ENCODE measurements at places on chromosomes 5 and 9.

GRCh38 chr5:61449804-61450492 lies 117.9 kb downstream of the ZSWIM6 start:
- no peak for DNase-seq
- H3K4me3 ChIP-seq = no peak overlapping the region
- no peak overlapping the region for H3K27ac ChIP-seq
- H3K4me1 ChIP-seq = peaks cover 2% of the 10 kb centered on the region

GRCh38 chr9:109520475-109521132 lies 22.5 kb upstream of the PTPN3 start:
- no peaks in the 10 kb centered on the region for H3K4me1 ChIP-seq
- peak; percentile 69 for DNase-seq
- no peak overlapping the region for H3K4me3 ChIP-seq
- H3K27ac ChIP-seq = no peak overlapping the region
- H3K36me3 ChIP-seq = no peaks in the 10 kb centered on the region

DNA sequence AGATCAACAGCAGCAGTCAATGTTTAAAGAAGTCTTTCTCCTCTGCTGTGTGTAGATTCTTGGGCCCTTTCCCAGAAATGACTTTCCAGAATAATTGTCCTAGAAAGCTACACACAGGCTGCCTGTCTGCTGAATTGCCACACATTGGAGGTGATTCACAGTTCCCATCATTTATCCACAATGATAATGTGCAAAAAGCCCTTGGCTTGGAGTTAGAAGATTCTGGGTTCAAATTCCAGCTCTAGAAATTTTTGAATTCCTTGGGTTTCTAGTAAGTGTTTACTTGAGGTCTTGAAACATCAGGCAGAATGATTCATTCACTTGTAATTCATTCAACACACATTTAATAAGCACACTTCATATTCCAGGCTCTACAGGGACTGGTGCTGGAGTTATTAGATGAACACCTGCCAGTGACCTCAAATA lies 28.6 kb upstream of the EPB41L4B start:
- H3K4me1 ChIP-seq = no peaks in the 10 kb centered on the region
- no peak overlapping the region for H3K27ac ChIP-seq
- H3K27me3 ChIP-seq = peaks cover 3% of the 10 kb centered on the region
- no peak overlapping the region for H3K4me3 ChIP-seq
- no peaks in the 10 kb centered on the region for H3K36me3 ChIP-seq
- DNase-seq = no peak

DNA sequence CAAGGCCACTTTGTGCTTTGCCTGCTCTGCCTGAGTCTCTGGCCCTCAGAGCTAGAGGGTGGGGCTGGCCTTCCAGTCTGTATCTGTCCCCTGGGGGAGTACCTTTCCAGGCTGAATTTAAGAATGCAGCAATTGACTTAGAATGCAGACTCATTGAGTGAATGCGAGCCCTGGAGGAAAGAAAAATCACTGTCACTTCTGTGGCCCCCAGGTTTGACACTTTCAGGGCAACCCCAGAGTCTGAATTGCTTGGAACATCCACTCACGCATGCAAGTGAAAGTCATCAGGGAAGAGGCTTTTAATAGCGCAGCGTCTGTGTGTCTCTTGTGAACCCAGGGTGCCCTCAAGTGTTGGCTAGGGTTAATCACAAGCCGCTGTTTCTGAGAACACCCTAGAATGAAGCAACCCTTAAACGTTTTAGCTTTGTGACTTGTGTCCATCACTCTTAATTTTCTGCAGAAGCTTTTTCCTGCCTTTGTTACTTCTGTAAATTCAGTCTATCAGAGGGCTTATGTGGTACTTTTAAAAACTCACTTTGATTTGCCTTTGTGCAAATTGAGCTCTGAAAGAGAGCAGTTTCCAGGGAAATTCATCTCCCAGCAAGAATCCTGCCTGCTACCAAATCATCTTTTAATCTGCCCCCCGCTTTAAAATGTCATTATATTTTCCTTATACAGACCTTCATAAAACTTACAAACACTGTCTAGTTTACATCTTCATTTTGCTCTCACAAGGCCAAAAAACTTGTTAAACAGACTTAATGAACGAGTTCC lies 146.8 kb upstream of the IQGAP2 start:
- no peak overlapping the region for H3K4me3 ChIP-seq
- peak overlapping the region; percentile 26 for H3K27ac ChIP-seq
- peaks cover 4% of the 10 kb centered on the region for H3K36me3 ChIP-seq
- DNase-seq = peak; percentile 81

- no peak overlapping the region for H3K4me3 ChIP-seq
- no peak overlapping the region for H3K27ac ChIP-seq
- H3K27me3 ChIP-seq = peaks cover 13% of the 10 kb centered on the region
- no peak for DNase-seq
- no peaks in the 10 kb centered on the region for H3K36me3 ChIP-seq
Observed at GRCh38 chr5:102539562-102539961, 40.8 kb upstream of the SLCO6A1 start.

DNA sequence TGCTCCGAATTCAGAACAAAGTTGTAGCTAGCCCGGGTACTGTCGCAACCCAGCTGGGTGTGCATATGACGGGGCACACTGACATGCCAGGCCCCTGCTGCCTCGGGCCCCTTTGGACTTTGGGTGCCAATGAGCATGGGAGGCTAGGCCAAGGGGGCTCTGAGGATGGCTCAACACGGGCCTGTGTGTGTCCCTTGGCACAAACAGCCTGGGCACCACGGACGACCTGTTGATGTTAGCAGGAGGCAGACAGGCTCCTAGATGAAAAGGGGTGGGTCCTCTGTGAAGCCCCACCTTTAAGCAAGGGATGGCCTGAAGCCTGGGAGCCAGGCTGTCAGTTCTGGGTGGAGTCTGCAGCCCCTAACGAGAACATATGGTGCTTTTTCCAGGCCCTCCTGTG lies 1688.2 kb downstream of the EFNA5 start:
- DNase-seq = no peak
- no peak overlapping the region for H3K27ac ChIP-seq
- no peaks in the 10 kb centered on the region for H3K36me3 ChIP-seq
- no peak overlapping the region for H3K4me3 ChIP-seq
- H3K27me3 ChIP-seq = no peaks in the 10 kb centered on the region
- H3K4me1 ChIP-seq = no peaks in the 10 kb centered on the region

DNA sequence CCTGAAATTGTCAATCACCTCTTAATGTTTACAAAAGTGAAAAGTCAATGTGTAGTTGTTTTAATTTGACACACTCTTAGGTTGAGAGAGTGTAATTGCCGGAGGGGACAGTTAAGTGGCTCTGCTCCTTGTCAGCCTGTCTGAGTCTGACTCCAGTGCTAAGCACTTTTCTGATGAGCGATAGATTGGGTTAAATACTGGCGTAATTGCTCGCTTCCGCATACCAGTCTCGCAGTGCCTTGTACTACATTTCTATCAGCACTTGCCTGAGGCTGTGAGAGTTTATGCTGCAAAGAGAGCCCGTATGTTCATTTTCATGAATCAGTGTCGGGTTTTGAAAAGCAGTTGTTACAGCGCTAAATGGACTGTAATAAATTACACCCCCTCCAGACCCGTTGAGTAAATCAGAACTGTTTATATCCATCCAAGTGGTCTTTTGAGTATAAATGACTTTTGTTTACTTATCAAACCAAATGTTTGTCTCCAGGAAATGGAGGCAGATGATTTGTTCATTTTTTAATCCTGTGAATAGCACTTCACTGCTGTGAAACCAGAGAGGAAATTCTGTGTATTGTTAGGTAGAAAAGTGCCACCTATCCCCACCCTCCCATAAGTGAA lies 41.0 kb upstream of the DMRT3 start:
- H3K4me1 ChIP-seq = no peaks in the 10 kb centered on the region
- H3K4me3 ChIP-seq = no peak overlapping the region
- DNase-seq = no peak
- H3K36me3 ChIP-seq = no peaks in the 10 kb centered on the region

- no peaks in the 10 kb centered on the region for H3K36me3 ChIP-seq
- no peak overlapping the region for H3K4me3 ChIP-seq
- no peak overlapping the region for H3K27ac ChIP-seq
- H3K27me3 ChIP-seq = no peaks in the 10 kb centered on the region
Observed at GRCh38 chr5:26763215-26763614, 275.2 kb downstream of the CDH9 start.

DNA sequence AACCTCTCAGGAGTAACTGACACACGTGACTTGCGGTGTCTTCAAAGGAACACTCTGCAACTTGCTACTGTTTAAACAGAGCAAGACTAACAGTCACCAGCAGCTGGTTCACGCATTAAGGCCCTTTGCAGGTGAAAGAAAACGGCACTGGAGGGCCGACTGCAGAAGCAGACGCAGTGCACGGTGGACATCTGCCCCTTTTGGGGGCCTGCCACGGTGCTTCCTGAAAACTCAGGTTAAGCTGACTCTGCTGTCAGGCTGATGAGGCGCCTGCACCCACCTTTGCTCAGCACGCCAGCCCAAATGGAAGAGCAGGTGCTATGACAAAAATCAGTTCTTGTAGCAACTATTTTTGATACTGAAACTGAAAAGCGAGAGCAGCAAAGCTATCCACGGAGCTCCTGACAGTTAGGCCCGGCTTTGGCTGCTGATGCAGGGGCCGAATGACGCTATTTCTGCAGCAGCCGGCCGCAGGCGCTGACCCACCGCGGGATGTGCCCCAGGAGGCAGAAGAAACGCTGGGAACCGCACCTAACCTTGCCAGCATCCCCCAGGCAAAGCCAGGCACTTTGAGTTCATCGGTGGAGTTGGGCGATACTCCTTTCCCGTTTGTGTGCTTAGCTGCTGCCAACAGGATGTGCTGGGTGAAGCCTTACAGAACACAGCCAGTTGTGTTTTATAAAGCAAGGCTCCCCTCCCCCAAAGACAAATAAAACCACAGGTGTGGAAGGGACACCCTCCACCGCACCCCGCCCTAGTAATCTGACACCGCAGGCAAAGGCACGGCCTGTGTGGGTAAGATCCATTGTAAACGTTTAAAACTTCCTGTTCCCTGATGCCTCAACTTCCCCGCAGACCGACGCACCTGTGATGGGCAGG lies 21.1 kb upstream of the TERT start:
- peaks cover 29% of the 10 kb centered on the region for H3K36me3 ChIP-seq
- DNase-seq = peak; percentile 80
- H3K4me1 ChIP-seq = peaks cover 66% of the 10 kb centered on the region
- peaks cover 7% of the 10 kb centered on the region for H3K27me3 ChIP-seq

DNA sequence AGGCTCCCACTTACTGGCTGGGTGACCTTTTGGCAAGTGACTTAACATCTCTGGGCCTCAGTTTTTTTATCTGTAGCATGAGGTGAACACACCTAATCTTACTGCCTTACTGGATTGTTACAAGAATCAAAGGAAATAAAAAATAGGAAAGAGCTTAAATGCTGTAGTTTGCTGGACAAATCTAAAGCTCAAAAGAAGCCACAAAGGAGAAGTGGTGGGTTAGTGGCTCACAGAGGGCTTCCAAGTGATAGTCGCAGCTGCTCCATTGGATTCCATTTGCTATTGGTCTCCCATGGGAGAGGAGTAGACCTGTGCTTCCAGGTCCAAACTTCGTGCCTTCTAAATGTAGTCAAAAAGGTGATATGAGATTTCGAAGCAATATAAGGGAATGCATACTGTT lies 123.6 kb downstream of the SEMA6A start:
- no peak for DNase-seq
- H3K27ac ChIP-seq = no peak overlapping the region
- H3K4me1 ChIP-seq = peaks cover 9% of the 10 kb centered on the region
- no peak overlapping the region for H3K4me3 ChIP-seq
- peaks cover 8% of the 10 kb centered on the region for H3K27me3 ChIP-seq
- no peaks in the 10 kb centered on the region for H3K36me3 ChIP-seq

- H3K36me3 ChIP-seq = peaks cover 2% of the 10 kb centered on the region
- no peak for DNase-seq
- H3K27ac ChIP-seq = no peak overlapping the region
- no peak overlapping the region for H3K4me3 ChIP-seq
Observed at GRCh38 chr9:656926-657568, 184.4 kb upstream of the DMRT1 start.

DNA sequence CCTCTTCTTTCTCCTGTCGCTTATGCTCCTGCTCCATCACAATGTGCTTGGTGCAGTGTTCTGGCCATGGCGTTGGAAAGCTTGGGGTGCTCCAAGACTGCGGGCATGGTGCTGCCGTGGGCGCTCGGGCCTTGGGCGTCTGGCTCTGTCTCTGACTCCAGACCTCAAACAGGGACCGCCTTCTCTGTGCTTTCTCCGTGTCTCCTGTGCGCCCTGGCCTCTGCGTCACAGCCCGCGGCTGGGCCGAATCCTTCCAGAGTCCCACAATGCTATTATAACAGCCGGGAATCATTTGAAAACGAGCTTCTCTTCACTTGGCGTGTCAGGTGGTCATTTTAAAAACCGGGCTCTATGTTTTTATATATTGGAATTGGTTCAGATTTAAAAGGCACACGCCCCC lies 32.4 kb upstream of the PUM3 start:
- no peak overlapping the region for H3K27ac ChIP-seq
- H3K36me3 ChIP-seq = no peaks in the 10 kb centered on the region
- H3K27me3 ChIP-seq = peaks cover 36% of the 10 kb centered on the region

DNA sequence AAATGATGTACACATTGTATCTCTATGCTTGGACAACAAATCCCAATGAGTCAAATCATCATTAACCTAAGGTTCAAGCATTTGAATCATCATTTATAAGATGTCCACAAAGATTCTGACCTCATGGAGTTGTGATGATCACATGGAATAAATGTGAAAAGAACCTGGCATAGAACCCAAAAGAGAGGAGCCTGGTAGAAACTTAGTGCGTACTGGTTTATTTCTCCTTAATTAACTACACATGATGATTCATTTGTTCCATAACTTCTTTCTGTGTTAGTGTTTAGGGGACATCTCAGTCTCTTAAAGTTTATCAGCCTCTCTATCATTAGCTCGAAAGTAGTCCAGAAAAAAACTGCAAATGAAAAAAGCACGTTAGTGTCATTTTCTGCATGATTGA lies 411.6 kb downstream of the BRINP1 start:
- no peak overlapping the region for H3K4me3 ChIP-seq
- H3K27ac ChIP-seq = no peak overlapping the region
- no peaks in the 10 kb centered on the region for H3K4me1 ChIP-seq
- H3K36me3 ChIP-seq = no peaks in the 10 kb centered on the region

DNA sequence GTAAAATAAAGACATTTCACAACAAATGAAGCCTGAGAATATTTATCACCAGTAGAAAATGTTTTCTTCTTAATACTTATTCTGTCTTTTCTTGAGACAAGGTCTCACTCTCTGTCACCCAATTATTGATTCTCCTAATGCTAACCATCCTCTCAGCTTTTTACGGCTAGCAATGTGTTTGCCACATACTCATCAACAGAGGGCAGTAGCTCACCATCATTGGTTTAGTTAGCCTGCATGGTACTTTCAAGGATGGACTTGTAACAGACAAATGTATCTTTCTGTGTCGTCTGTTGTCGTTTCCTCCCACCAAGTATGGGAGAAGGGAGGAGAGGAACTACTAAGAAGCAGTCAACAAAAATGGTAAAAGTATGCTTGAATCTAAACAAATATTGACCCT lies 5.9 kb upstream of the ACO1 start:
- peak; percentile 49 for DNase-seq
- no peaks in the 10 kb centered on the region for H3K36me3 ChIP-seq
- H3K27ac ChIP-seq = no peak overlapping the region
- peaks cover 32% of the 10 kb centered on the region for H3K27me3 ChIP-seq
- H3K4me3 ChIP-seq = peak overlapping the region; percentile 25

Measured in activated CD8-positive, alpha-beta memory T cell treated with anti-CD3 and anti-CD28 coated beads, Interleukin-2, amount 10 ng/mL, durations not matched to agents 7 days and 5 days (primary cell).